ENCODE measurements at places on chromosomes 6 and 20.

DNA sequence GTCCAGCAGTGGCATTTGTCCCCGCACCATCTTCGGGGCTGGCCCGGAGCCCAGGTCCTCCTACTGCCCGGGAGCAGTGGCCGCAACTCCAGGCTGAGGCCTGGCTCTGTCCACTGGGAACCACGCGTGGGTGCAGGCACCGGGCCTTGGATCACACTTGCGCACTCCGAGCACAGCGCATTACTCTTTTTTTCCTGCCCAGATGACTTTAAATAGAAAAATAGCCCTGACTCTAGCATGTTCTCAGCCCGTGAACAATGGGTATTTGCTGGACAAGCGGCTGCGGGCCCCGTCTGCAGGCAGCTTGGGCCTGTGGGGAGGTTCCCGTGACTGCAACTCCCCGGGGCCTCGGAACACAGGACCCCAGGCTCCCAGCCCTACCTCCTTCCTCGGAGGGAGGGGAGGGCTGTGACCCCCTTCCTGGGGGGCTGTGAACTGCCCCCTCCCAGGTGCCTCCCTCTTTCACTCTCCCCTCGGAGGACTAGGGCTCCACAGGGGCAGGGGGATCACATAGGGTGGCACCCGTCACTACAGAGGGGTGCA, 162.2 kb downstream of the TBXT start:
- no peak for DNase-seq

- no peak for DNase-seq
Observed at GRCh38 chr20:58150772-58151171, 77.7 kb downstream of the ANKRD60 start.

DNA sequence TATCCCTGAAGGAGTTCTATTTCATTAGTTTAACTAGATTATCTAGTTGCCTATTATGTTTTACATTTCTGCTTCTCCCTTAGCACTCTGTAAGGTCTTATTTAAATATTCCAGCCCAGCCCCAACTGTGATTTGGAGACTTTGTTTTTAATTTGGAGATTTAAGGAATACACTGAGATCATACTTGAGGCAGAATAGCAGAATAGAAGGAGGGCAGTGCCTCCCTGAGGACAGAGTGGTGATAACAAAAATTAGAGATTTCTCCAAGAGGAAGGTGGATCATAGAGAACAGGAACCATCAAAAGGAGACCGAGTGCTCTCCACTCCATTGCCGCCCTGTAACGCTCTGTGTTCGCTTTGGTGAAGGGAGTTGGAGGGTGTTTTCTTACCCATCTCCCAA, 14.8 kb upstream of the CD164 start:
- no peak for DNase-seq

DNA sequence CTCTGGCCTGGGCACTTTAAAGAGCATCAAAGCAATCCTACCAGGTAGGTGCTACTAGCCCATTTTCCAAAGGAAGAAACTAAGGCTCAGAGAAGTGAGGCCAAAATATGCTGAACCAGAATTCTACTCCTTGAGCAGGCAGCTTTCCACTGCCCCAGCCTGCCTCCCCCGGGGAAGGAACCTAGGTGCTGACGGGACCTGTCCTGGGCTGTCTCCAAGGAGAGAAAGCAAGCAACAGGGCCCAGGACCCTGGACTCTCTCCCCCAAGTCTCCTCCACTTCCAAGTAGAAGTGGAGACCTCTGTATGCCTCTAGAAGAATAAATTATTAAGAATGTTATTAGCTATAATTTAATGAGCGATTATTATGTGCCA, 159.5 kb downstream of the MRPL14 start:
- no peak for DNase-seq

GRCh38 chr6:124490122-124490521, 472.1 kb upstream of the RNF217 start:
- no peak for DNase-seq

DNA sequence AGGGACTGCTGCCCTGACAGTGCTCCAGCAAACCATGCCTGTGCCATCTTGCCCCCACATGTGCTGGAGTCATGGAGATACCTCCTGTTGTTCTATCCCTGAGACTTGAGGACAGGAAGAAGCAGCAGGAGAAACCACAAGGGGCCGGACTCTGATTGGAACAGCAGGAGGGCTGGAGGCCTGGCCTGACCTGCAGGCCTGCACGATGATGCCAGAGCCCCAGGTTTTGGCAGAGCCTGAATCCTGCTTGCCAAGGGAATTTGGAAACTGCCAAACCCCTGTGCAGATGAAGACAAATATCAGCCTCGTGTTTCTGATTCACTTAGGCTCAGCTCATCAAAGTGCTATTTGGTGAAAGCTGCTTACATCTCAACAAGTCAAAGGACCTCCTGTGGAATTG, 177.6 kb downstream of the MAFB start:
- DNase-seq: no peak

GRCh38 chr6:160227038-160227768, 31.4 kb downstream of the SLC22A2 start:
- DNase-seq: no peak

- no peak for DNase-seq
Observed at GRCh38 chr6:116087437-116088027, 13.1 kb upstream of the NT5DC1 start.

GRCh38 chr6:109252261-109253041, 129.8 kb downstream of the CD164 start:
- DNase-seq: no peak

GRCh38 chr6:41859356-41859755, 35.8 kb downstream of the USP49 start:
- no peak for DNase-seq

- no peak for DNase-seq
Observed at GRCh38 chr20:17662333-17663039, 19.6 kb downstream of the RRBP1 start.

DNA sequence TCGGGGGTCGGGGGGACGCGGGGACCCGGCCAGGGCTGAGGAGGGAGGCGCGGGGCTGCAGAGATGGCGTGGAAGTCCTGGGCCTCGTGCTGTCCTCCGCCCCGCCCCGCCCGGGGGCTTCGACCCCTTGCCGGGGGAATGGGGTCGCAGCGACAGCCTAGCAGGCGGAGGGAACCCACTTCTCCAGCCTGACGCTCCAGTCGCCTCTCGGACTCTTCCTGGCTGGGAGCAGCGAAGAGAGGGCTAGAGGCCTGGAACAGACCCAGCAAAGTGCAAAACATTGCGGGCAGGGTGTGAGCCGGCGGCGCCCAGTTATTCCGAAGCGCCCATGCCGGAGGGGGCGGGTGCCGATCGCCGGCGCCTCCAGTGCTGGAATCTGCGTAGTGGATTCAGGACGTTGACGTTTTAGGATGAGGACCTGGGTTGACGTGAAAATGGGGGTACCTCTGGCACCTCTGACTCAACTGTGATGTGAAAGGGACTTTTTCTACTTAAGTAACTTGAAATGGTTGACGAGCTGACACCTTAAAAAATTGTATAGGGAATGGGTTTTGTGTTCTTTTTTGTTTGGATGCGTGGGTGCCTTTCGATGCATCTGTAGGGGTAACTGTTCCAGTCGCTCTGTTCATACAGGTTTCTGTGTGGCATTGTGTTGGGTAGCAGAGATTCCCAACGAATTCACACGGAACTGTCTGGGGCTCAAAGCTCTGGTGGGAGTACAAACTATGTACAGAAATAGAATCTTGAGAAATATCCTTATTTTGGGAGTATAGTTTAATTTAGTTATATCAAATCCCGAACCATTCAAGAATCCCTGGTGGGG, 1.4 kb downstream of the SLC35F1 start:
- no peak for DNase-seq

- DNase-seq: no peak
Observed at GRCh38 chr6:37665304-37665703, 32.4 kb downstream of the MDGA1 start.

DNA sequence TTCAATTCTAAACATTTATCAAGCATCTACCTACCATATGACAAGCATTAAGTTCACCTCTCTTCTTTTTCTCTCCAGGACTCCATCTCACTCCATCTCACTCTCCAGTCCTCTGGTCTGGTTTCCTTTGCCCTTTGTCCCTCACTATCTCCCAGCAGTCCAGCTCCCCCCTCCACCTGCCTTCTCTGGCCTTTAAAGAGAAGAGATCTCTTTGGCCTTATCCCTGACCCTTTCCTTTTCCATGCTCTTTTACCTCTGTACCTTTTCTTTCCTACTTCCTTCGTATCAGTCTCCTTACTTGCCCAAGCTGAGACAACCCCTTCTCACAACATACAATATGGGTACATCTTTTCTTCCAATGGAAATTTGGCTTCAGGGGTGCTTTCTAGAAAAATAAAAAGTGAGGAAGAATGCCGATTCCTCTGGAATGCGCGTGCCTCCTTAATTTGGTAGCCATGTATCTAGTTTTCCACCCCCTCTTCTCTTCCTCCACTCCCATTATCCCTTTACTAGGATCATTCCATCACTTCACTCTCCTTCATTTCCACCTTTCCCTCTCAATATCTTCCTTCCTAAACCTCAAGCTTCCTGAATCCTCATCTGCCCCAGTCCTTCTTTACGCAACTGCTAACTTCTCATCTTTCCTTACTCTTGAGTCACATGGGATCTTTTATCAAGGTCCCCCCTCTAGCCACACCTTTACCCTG, 745 bp upstream of the AGPAT1 start:
- DNase-seq: no peak

DNA sequence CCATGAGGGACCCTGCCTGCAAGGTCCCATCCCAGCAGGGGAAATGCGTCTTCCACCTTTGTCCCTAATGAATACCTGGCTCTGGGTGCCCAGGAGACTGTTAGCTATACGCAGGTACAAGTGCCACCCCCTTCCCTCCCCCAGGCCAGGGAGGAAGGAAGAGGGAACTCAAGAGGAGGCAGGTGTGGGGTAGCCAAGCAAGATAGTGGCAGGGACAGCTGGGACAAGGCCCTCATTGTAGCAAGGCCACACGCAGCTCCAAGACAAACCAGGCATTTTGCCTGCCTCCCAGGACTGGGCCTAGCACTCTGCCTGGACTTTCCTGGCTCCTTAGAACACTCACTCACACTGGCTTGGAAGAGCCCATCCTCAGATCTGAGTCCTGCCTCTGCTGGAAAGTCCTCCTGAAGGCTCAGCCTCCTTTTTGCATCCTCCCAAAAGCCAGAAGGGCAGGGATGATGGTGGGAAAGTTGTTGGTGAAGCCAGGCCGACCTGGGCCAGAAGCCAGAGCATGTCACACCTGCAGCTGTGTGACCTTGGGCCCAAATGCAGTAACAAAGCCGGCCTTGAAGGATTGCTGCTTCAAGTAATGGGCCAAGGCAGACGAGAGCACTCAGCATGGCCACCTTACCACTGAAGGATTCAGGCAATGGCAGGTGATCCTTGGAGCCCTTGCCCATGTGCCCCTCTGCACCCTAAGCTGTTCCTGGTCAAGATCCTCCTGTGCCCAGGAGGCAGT, 27.7 kb downstream of the SNPH start:
- DNase-seq: no peak

DNA sequence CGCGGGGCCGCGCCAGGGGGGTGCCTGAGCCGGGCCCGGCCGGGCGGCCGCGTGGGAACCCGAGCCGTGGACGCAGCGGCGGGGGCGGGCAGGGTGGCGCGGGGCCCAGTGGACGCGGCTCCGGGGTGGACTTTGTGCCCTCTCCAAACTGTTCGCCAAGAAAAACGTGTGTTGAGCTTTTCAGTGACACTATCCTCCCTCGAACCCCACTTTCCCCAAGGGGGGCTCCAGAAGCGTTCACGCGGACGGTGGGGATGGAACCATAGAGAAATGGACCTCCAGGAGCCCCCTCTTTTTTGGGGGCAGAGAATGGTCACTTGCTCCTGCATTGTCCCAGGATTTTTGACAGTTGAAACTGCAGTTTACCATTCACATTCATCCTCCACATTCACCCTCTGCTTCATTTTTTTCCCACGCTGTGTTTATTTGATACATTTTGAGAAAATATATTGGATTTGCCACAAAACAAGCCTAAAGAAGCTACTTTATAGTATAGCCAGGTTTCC, 2.9 kb upstream of the HIVEP1 start:
- DNase-seq: no peak

Measured in GM13977 (cell line).